ENCODE measurements at places on chromosomes 1 and 21. TPM values are rescaled to one million over a fixed set of nuclear protein-coding genes. Genes with fewer than 3 reads are reported as not detected.

MPL gene
- not detected for total RNA-seq

- H3K27me3 ChIP-seq = no peaks in the 10 kb centered on the region
- H3K4me1 ChIP-seq = peaks cover 12% of the 10 kb centered on the region
- no peak for DNase-seq
Observed at GRCh38 chr1:66298464-66298863, 235.5 kb upstream of the SGIP1 start.

GJB5 gene
- not detected for total RNA-seq

GRCh38 chr1:58921342-58921741 lies 137.5 kb upstream of the JUN start:
- no peaks in the 10 kb centered on the region for H3K27me3 ChIP-seq
- no peak for DNase-seq
- no peaks in the 10 kb centered on the region for H3K36me3 ChIP-seq
- no peak overlapping the region for H3K27ac ChIP-seq
- H3K4me3 ChIP-seq = no peak overlapping the region

DNA sequence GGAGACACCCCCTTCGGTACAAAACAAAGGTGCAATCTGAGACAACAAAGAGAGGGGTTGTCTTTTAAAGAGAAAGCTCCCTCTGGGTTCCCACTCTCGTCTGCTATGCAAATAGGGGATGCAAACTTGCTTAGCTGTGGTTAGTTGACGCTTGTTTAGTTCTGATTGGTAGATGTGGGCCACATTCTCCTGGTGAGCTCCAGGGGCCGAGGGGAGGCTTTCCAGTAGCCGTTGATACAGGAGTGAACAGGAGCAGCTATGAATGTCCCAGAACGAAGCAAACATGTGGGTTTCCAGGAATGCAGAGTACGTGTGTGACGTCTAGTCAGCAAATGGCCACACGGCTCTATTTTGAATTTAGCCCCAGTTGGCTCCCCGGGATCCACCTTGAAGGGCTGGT lies 14.7 kb downstream of the TFF2 start:
- H3K4me3 ChIP-seq = no peak overlapping the region
- DNase-seq = peak; percentile 15
- H3K27me3 ChIP-seq = no peaks in the 10 kb centered on the region
- H3K27ac ChIP-seq = no peak overlapping the region
- no peaks in the 10 kb centered on the region for H3K36me3 ChIP-seq
- no peaks in the 10 kb centered on the region for H3K4me1 ChIP-seq
